Activated CD8-positive, alpha-beta memory T cell treated with anti-CD3 and anti-CD28 coated beads for 4 hours (primary cell): ENCODE measurements at places on chromosomes 12 and 14.

DNA sequence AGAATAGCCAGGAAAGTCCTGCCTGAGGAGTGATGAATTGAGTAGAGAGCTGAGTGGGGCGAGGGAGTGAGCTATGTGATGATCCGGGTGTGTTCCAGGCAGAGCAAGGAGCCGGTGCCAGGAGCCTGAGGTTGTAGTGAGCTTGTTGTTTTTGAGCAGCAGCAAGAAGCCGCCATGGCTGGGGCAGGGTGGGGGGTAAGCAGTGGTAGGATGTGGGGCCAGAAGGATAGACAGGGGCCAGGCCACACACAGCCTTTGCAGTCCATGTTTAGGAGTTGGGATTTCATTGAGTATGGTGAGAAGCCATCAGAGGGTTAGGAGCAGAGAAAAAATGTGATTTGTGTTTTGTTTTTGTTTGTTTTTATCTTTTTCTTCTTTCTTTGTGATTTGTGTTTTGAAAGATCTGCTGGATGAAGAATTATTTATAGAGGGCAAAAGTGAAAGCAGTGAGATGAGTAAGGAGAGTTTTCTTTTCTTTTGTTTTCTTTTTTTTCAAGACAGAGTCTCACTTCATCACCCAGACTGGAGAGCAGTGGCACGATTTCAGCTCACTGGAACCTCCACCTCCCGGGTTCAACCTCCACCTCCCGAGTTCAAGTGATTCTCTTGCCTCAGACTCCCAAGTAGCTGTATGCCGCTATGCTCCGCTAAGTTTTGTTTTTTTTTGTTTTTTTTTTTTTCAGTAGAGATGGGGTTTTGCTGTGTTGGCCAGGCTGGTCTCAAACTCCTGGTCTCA is 92.3 kb upstream of the BCAT1 start:
- DNase-seq: no peak

- no peak for DNase-seq
Observed at GRCh38 chr12:33795536-33795935, 226.8 kb upstream of the ALG10 start.

GRCh38 chr12:104593482-104593881 is 136.7 kb downstream of the CHST11 start:
- DNase-seq: no peak

DNA sequence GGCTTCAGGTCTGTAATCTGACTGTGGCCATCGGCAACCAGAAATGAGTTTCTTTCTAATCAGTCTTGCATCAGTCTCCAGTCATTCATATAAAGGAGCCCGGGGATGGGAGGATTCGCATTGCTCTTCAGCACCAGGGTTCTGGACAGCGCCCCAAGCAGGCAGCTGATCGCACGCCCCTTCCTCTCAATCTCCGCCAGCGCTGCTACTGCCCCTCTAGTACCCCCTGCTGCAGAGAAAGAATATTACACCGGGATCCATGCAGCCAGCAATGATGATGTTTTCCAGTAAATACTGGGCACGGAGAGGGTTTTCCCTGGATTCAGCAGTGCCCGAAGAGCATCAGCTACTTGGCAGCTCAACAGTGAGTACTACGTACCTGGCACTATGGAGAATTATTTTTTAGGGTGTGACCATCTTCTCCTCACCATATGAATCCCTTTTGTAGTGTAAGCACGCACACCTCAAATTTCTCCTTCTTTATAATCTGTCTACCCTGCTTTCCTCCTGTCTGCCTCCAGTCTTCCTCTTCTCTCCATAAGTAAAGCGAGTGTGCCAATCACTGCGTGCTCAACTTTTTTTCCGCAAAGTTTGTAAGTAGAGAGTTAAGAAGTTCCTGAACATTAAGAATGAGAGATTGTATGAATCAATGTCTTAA is at the start of gene TPH2:
TPH2 (plus strand) TSS at position 118 of the 658 bp plus-strand sequence; CDS start at position 260, 142 bp downstream.
- no peak for DNase-seq

- no peak for DNase-seq
Observed at GRCh38 chr12:26273811-26274210, 78.4 kb downstream of the SSPN start.

DNA sequence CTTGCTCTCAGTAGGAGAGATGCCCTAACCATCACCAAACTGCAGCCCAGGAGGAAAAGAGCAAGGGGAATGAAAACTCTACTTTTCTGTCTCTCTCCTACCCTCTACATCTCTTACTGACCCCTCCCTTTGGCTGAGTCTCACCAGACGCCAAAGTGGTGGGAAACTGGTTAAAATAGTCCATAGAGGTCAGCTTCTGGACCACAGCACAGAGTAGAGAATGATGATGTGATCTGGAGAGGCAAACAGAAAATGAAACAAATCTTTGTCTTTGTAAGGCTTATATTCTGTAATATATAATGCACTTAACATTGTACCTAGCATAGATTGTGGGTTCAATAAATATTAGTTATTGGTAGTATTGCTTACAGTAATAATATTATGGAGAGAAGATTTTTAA is 81.0 kb upstream of the GARIN2 start:
- no peak for DNase-seq

DNA sequence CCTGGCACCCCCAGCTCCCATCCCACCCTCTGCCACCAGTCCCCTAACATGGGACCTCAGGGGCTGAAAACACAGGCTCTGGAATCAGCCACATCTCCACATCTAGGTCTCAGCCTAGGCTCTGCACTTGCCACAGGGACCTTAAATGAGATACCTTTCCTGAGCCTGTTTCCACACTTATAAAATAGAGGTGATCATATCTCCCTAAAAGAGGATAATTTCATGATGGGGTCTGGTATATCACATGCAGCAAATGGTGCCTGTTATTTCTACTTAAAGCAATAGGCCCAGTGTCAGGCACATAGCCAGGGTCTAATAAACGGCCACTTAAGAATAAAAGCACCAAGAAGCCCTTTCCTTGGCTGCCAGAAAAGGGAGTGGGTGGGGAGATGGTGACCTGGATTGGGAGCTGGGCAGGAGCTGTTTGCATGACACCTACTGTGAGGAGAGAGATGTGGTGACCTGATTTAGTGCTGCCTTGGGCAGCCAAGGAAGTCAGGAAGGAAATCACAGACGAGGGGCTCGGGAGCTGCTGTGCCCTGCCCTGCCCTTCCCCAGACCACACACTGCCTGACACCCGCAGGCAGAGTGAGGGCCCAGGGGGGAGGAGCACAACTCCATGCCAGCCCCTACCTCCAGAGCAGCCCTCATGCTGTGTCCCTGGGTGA is 71.2 kb downstream of the IRF2BPL start:
- no peak for DNase-seq

- no peak for DNase-seq
Observed at GRCh38 chr12:107372229-107372658, 278.9 kb upstream of the CRY1 start.

DNA sequence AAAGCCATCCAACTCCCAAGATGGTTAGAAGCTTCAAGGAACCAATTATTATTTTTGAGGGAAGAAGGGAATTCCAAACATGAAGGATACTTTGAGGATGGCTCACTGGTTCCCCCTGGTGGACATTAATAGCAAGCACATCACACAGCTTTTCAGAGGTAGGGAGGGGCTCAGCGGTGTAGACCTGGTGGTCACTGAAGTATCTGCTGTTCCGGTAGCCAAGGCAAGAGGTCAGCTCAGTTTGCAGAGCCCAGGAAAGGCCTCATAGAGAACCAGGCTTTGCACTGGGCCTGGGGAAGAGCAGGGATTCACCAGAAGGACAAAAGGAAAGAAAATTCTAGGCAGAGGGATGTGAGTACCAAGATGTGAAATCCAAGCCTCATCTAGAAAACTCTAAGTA is 118.7 kb downstream of the KSR2 start:
- DNase-seq: no peak

GRCh38 chr12:54926246-54926645 is 58.3 kb downstream of the TESPA1 start:
- no peak for DNase-seq

GRCh38 chr14:34363733-34364134 is 98.3 kb downstream of the SPTSSA start:
- no peak for DNase-seq

GRCh38 chr14:56004786-56005185 is 113.4 kb upstream of the PELI2 start:
- DNase-seq: no peak

DNA sequence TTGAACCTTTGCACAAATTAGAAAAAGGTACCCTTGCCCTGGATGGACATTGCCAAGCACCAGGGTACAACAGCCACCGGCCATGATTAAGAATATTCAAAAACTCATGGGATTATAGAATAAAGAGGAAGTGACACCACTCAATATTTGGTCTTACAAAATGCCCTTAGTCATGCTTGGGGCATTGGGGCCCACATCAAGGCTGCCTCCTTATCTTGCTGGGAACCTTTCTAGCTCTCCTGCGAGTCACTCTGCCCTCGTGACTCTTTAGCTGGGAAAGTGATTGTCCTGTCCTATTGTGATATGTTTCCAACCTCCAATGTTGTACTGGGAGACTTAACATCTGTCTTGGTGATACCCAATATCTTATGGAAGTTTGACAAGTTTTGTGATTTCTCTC is 57.8 kb downstream of the GTF2A1 start:
- no peak for DNase-seq

GRCh38 chr14:22598896-22599244 is 770 bp downstream of the ABHD4 start:
- peak; percentile 5 for DNase-seq
